ENCODE measurements at places on chromosomes 4 and X.

DNA sequence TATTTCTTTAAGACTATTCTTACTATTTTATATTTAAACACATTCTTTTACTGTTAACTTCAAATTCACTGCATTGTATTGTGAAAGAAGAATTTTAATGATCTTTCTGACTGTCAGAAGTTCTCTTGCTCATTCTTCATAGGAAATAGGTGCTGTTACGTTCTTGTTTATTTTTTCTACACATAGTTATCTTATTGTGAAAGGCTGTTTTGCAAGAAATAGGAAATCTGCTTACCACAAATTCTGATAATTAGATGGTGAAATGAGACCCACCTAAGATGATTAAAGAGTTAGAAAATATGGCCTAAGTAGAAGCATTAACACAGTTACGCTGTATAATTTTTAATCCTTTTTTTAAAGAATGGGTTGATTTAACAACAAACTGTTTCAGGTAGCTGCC, 316.1 kb upstream of the ZFP42 start:
- DNase-seq, result no peak

GRCh38 chr4:167903291-167903721, 189.0 kb upstream of the ANXA10 start:
- peak; percentile 93 for DNase-seq

- DNase-seq, result no peak
These were observed 240.3 kb downstream of the IL1RAPL2 start for GRCh38 chrX:104806346-104806745.

DNA sequence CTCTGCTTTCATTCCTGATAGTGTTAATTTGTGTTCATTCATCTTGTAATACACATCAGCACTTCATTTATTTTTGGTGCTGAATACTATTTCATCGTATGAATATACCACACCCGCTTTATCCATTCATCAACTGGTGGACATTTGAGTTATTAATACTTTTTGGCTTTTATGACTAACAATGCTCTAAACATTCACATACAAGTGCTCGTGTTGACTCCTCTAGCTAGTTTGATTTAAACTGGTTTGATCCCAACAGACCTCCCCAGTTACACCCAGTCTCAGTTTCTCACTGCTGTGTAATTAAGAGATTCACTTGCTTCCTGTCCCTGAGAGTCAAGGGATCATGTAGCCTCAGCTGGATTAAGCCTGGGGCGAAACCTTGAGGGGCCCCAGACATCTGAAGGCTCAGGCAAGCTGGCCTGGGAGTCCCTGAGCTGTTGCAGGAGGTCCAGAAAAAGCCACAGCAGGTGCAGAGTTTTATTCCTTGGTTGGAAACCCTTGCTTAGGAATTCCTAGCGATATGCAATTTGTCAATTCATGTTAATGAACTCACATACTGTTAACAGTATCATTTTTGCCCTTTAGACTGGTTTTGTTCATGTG, 52.8 kb upstream of the CLDN24 start:
- DNase-seq, result no peak
